NCI-H1092 treated with DMSO at 0.1 percent for 48 hours (cell line): ENCODE measurements at places on chromosomes 4 and X.

- no peak for DNase-seq
Measured at GRCh38 chr4:89382439-89382838, 74.8 kb upstream of the GPRIN3 start.

- no peak for DNase-seq
Measured at GRCh38 chrX:14573161-14573560, 43.8 kb downstream of the GLRA2 start.

DNA sequence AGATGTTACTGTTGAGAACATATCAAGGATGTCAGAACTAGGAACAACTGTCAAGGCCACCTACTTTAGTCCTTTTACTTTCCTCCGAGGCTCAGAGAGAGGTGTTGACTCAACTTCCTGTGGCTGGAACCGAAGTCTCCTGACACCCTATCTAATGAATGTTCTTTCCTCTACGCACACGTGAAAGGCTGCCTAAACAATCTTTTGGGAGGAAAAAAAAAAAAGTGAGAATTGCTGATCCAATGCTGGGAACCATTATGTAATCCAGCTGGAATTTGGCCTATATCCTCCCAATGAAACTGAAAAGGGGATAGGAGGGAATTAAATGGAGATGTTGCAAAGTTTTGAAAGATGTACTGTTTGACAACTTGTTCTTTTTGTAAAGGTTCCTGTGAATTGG is 8.3 kb upstream of the MAP7D3 start:
- DNase-seq = no peak

- no peak for DNase-seq
Measured at GRCh38 chrX:129980001-129980401, 2.4 kb upstream of the BCORL1 start.

- DNase-seq = peak; percentile 14
Measured at GRCh38 chrX:46381630-46382029, 163.6 kb downstream of the ZNF674 start.

DNA sequence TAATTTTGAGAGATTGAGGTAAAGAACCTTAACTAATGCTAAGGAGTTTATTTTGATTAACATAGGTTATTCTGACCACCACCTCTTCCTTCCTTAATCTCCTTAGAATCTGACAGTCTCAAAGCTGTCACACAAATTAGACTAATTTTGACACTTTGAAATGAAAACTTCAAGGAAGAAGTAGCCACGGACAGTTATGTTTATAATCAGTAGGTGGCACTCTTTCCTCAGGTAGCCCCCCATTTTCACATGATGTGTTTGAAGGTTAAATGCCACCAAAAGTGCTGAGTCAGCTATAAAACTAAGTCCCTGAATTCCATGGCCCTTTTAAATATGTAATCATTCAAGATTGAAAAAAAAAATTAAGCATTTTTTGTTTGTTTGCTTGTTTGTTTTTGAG is 22.4 kb downstream of the TMEM33 start:
- peak; percentile 51 for DNase-seq

DNA sequence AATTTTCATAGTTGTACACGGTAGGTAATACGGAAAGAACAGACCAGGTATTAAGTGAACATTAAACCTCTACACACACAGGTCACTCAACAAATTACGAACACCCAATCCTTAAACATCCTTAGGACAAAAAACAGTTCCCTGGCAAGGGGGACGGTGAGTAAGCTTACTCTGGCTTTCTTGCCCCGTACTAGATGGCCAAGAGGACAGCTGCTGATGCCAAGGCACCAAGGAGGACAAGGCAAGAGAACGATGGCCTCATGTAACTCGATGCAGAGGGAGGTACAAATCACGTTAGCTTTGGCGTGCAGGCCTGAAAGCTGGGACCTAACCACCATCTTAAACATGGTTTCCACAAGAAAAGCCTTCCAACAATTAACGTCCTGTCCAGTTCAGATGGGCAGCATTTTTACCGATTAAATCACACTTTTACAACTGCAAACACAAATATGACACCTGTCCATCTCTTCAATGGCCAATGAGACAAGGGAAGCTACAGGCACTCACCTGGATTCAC is 23.7 kb downstream of the FAT1 start:
- no peak for DNase-seq

GRCh38 chr4:158090323-158090722 is 82.5 kb downstream of the GASK1B start:
- peak; percentile 6 for DNase-seq

DNA sequence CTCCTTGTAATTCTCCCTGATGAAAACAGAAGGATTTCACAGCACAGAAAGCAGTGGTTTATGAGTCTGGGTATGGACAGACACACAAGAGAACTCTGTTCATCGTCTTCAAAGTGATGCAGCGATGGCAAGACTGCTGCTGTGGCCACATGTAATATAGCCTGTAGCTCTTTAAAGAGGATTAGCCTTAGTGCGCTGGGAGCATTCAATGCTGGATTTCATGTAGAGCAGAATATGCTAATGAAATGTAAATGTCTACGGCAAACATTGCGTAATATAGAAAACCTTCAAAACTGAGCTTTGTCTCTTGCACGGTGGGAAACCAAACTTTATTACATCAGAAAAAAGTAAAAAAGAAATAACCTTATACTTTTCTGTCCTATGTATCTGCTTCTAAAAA is 42.9 kb downstream of the ALPK1 start:
- DNase-seq = no peak

DNA sequence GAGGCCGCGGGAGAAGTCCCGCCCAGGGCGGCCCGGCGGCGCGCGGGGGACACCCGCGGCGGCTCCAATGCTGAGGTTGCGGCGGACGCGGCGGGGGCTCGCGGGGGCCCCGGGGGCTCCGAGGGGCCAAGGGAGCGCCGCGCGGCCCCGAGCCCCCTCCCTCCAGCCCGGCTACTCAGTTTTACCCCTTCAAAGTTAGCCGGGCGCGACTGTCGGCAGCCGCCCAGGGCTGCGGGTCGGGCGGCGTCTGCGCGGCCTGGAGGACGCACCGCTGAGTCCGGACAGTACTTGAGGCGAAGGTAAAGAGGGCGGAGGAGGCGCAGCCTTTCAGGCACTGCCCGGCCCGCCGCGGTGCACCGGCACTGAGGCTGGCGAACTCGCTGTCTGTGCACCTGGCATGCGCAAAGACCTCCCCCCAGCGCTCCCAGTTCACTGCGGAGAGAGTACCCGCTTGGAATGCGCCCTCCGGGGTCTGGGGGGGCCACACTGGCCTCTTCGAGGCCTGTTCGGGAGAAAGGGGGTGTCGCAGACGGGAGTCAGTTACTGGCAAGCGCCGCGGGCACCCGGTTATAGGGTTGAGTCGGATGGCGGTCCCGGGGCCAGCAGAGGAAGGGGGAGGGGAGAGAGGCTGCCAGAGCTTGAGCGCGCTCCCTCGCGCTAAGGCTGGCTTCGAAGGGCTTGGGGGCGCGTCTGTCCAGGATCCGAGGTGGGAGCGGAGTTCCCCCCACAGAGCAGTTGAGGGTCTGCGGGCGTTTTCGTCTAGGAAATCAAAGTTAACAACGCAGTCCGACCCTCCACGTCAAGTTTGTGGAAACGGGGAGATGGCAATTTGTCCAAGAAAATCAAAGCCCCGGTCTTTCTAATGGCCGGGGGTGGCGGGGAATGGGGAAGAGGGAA is 1.1 kb downstream of the PCDH19 start:
- no peak for DNase-seq

DNA sequence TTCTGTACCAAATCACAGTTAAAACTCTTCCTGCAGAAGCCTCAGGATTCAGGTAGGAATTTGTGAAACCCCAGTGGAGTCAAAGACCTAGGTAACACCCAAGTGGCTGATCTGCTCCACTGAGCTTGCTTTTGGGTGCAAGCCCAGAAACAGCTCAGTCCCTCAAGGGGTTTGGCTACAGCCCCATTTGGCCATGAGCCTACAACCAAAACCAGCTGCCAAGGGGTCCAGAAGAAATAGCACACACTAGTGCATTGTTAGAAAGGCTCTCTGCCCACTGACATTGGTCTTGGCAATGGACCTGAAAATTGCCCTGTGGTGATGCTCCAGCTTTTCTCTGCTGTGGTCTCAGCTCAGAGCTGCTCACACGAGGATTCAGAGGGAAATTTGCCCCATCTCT is 577.4 kb upstream of the INTU start:
- peak; percentile 96 for DNase-seq
